Stimulated activated CD4-positive, alpha-beta T cell treated with anti-CD3 and anti-CD28 coated beads, Interleukin-1b, Interleukin-23, amount 100 ng/mL, for 48 hours (primary cell): ENCODE measurements at places on chromosomes 4 and X.

DNA sequence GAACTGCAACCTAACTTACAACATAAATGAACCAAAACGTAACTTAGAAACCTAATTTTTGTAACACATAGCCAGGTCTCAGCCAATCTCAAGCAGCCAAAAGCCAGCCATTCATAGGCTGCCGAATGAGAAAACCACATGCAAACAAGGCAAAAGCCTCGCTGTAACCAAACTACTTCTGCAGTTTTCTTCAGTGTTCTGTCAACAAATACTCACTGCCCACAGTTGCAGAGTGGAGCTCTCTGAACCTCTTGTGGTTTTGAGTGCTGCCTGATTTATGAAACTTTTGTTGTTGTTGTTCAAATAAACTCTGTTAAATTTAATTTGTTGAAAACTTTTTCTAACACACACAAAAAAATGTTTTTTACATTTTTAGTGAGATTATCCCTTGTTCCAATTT is 251.2 kb downstream of the PAPSS1 start:
- no peak for DNase-seq

- DNase-seq, result no peak
These were observed 193.3 kb upstream of the FAM9B start for GRCh38 chrX:9227276-9227675.

DNA sequence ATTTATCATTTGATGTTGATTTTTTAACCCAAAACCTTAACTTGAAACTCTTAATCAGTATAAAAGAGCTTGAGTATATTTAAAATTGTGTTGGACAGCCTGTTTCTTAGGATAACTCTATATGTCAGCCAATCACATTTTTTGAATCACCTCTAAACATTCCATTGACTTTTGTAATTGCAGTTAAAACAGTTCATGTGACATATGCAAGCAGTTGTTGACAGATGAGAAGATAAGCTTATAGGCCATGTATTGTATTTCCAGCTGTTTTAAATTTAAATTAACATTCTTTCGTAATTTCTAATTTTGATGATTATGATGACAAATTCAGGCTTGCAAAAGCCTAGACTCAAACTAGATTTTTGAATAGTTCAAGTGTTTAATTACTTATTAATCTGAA is 17.4 kb downstream of the VEGFC start:
- no peak for DNase-seq

DNA sequence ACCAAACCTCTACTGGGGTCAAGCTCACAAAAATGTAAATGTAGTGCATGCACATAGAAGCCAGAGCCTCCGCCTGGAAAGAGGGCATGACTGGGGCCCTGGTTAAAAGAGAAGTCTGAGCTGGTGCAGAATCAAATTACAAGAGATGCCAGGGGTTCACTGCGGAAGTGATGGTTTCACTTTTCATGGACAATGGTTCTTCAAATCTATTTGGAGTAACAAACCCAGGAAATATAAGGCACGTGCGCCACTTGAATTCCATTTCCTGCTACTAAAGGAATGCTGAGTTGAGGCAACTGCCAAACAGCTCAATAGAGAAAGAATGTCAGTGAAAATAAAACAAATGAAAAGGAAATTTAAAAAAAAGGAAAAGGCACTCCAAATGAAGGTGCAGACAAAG is 79.8 kb downstream of the FUNDC1 start:
- DNase-seq, result no peak
